ENCODE measurements at places on chromosomes 5 and 9.
A peak's percentile ranks its signal among the peaks of the same experiment; 100 is the strongest.

DNA sequence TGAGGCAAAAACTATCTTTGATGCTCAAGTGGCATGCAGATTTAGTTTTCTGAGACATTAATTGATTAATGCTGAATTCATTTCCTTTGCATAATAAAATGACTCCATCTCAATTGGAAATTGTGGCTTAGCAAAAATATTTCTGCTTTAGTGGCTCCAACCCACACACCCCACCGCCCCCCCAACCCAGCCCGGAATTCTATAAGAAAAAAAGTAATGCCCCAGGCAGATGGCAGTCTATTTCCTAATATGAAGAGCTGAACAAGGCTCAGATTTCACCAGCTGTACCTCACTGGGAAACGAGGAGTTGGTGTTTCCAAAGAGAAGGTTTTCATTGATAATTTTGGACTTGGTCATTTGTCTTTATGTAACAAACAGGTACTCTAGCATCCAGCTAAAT, 182.1 kb downstream of the FBN2 start:
- H3K4me1 ChIP-seq = no peaks in the 10 kb centered on the region
- no peak overlapping the region for H3K4me3 ChIP-seq
- peaks cover 13% of the 10 kb centered on the region for H3K36me3 ChIP-seq
- H3K27ac ChIP-seq = no peak overlapping the region

GRCh38 chr9:38675211-38675610, 44.7 kb downstream of the FAM240B start:
- DNase-seq = no peak
- no peaks in the 10 kb centered on the region for H3K4me1 ChIP-seq
- H3K27ac ChIP-seq = no peak overlapping the region
- no peaks in the 10 kb centered on the region for H3K36me3 ChIP-seq
- H3K4me3 ChIP-seq = no peak overlapping the region

DNA sequence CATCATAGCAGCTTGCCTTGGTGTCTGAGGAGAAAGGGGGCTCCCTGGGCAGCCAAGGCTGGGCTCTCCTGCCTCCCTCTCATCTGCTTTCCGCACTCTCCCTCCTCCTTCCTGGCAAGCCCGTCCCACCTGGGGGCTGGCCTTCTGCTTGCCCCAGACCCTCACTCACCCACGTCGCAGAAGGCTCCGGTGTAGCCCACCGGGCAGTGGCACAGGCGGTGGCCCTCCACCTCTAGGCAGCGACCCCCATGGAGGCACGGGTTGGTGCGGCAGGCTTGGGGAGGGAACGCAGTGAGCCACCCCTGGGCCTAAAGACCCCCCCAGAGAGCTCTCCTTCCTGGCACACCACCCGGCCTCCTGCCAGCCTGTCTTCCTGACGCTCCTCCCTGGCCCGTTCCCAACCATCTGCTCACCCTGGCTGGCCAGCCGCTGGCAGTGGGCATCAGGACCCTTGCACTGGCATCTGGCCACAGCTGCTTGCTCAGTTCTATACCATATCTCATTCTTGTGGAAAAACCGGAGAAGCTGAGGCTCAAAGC, 4.2 kb upstream of the PFN3 start:
- no peaks in the 10 kb centered on the region for H3K36me3 ChIP-seq
- H3K4me3 ChIP-seq = no peak overlapping the region
- no peak overlapping the region for H3K27ac ChIP-seq

DNA sequence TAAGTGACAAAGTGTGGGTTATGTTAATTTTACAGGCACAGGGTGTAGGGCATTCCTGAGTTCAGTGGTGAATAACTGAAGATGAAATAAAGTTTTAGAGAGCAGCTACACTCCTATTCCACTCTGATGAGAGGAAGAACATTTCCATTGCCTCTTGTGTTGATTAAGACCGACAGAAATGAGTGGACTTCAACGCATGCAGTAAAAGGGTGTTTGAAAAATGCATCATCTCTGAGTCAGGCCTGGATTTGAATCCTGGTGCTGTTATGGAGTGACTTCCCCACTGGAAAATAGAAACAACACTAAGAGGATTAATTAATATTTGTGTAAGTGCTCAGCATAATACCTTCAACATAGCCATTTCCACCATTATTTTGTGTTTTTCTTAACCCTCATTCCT, 86.3 kb downstream of the PRR16 start:
- no peak overlapping the region for H3K4me3 ChIP-seq
- no peaks in the 10 kb centered on the region for H3K36me3 ChIP-seq
- no peak for DNase-seq
- no peak overlapping the region for H3K27ac ChIP-seq
- H3K27me3 ChIP-seq = no peaks in the 10 kb centered on the region
- H3K4me1 ChIP-seq = no peaks in the 10 kb centered on the region

DNA sequence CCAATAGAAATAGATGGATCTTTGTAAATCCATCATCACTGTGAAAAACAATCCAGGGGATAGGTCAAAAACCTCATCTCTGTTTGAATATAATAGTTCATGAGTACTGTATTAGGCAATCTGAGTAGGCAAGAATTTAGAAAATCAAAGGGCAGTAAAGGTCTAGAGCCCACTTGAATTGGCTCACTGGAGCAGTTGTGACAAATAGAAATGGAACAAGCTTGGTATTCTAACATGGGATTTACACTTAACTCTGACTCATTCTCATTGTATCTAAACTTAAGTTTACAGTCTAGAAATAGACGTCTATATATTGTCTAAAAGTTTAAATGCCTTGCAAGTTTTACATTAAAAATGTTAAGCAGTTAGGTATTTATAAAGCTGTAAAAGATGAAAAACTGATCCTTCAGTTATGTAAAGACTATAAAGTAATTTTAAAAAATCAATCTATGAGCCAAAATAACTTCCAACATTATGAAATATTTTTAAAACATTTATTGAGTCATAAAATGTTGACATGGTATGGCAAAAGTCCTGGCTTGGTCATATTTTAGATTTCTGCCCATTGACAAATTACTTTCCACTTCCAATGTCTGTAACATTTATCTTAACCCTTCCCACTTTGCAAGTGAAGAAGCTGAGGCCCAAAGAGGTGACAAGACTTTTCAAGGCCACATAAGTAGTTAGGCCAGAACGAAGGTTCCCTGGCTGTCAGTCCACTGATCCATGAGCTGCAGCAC, 203.7 kb upstream of the NREP start:
- no peaks in the 10 kb centered on the region for H3K27me3 ChIP-seq
- DNase-seq = no peak
- H3K36me3 ChIP-seq = no peaks in the 10 kb centered on the region
- H3K4me1 ChIP-seq = no peaks in the 10 kb centered on the region
- H3K27ac ChIP-seq = no peak overlapping the region
- H3K4me3 ChIP-seq = no peak overlapping the region

GRCh38 chr5:157162919-157163510, 3.0 kb downstream of the GARIN3 start:
- DNase-seq = no peak
- H3K36me3 ChIP-seq = no peaks in the 10 kb centered on the region
- no peak overlapping the region for H3K27ac ChIP-seq
- no peak overlapping the region for H3K4me3 ChIP-seq
- H3K27me3 ChIP-seq = no peaks in the 10 kb centered on the region
- no peaks in the 10 kb centered on the region for H3K4me1 ChIP-seq

DNA sequence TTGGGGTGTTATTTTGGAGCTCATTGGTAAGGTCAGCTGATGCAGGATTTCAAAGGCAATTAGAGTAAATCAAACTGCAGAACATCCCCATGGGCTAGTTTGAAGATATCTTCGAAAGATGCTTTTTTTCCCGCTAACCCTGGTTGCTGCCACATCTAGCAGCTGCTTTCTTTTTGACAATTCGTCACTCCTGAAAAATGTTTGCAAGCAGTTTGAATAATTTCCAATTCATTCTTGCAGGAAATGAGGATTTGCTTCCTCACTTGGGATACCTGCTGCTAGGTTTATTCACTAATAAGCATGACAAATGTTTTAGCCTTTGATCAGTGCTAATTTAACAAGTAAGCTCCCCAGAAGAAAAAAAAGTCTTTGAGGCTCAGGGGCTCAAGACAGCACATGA, 649.6 kb upstream of the RORB start:
- peak; percentile 77 for DNase-seq
- H3K4me1 ChIP-seq = peaks cover 2% of the 10 kb centered on the region
- H3K27me3 ChIP-seq = no peaks in the 10 kb centered on the region
- H3K4me3 ChIP-seq = no peak overlapping the region
- peak overlapping the region; percentile 62 for H3K27ac ChIP-seq
- H3K36me3 ChIP-seq = no peaks in the 10 kb centered on the region

DNA sequence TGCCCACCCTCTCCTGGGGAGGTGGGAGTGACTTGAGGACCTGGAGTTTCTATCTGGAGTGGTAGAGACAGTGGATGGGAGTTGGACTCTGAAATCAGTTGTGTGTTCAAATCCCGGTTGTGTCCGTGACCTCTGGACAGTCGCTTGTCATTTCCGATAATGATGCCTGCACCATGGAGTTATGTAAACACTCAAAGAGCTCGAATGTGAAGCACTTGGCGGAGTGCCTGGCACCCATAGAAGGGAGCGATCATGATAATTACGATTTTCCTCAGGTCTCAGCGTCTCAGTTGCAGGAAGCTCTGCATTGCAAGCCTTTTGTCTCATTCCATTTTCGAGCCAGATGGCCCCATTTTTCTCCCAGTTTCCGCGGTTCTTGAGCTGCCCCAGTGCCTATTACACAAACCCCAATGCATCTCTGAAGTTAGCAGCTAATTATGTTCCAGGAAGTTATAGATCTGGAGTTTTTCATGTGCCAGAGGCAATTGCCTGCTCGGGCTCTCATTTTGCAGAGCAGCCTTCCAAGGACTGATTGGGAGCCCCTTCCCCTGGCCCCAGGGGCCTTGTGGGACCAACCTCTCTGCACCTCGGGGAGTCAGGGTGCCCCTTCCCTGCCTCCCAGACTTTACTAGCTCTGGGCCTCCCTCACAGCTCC, 175.5 kb upstream of the MVB12B start:
- no peaks in the 10 kb centered on the region for H3K36me3 ChIP-seq
- H3K4me3 ChIP-seq = no peak overlapping the region
- H3K27me3 ChIP-seq = no peaks in the 10 kb centered on the region
- no peak for DNase-seq
- H3K4me1 ChIP-seq = no peaks in the 10 kb centered on the region
- no peak overlapping the region for H3K27ac ChIP-seq

GRCh38 chr9:14788846-14789245, 66.3 kb upstream of the CER1 start:
- no peaks in the 10 kb centered on the region for H3K4me1 ChIP-seq
- no peak overlapping the region for H3K27ac ChIP-seq
- DNase-seq = no peak
- H3K27me3 ChIP-seq = no peaks in the 10 kb centered on the region
- H3K36me3 ChIP-seq = no peaks in the 10 kb centered on the region
- no peak overlapping the region for H3K4me3 ChIP-seq

DNA sequence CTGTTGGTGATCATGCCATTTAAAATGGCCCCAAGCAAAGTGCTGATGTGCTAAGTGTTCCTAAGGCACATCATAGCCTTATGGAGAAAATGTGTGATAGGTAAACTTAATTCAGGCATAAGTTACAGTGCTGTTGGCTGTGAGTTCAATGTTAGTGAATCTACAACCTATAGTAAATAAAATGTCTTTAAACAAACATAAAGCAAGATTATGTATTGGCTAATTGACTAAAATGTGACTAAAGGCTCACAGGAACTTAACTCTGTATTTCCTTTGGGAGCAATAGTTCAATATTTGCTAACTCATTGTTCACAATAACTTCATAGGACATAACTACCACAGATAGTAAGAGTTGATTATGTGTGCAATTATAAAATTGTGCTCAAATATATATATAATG, 49.4 kb upstream of the LRRC19 start:
- no peaks in the 10 kb centered on the region for H3K36me3 ChIP-seq
- no peak for DNase-seq
- no peaks in the 10 kb centered on the region for H3K27me3 ChIP-seq
- no peak overlapping the region for H3K4me3 ChIP-seq

- peaks cover 4% of the 10 kb centered on the region for H3K36me3 ChIP-seq
- no peak for DNase-seq
- H3K4me1 ChIP-seq = no peaks in the 10 kb centered on the region
- H3K27me3 ChIP-seq = no peaks in the 10 kb centered on the region
Observed at GRCh38 chr5:31416547-31416946, 115.3 kb downstream of the DROSHA start.
